ENCODE measurements at places on chromosomes 7 and 10. TPM values are rescaled to one million over a fixed set of nuclear protein-coding genes. Genes with fewer than 3 reads are reported as not detected.
A peak's percentile ranks its signal among the peaks of the same experiment; 100 is the strongest.

DNA sequence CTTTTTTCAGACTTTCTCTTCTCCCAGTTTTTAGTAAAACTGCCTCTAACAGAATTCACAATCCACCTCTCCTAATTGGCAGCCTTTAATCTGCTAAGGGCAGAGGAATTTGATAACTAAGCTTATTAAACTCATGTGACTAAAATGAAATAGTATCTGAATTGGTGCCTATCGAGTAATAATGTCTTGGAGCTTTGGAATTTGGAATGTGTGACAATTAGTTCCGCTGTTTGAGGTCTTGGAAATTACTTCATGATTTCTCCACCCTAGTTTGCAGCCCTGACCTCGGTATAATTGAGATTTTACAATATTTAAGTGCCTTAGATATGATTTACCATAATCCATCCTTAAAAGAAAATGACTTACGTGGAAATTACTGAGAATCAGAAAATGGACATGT is 190.4 kb upstream of the NEBL start:
- ATAC-seq = no peak

GRCh38 chr10:10193848-10194247 is 823.8 kb upstream of the CELF2 start:
- no peak for ATAC-seq

DNA sequence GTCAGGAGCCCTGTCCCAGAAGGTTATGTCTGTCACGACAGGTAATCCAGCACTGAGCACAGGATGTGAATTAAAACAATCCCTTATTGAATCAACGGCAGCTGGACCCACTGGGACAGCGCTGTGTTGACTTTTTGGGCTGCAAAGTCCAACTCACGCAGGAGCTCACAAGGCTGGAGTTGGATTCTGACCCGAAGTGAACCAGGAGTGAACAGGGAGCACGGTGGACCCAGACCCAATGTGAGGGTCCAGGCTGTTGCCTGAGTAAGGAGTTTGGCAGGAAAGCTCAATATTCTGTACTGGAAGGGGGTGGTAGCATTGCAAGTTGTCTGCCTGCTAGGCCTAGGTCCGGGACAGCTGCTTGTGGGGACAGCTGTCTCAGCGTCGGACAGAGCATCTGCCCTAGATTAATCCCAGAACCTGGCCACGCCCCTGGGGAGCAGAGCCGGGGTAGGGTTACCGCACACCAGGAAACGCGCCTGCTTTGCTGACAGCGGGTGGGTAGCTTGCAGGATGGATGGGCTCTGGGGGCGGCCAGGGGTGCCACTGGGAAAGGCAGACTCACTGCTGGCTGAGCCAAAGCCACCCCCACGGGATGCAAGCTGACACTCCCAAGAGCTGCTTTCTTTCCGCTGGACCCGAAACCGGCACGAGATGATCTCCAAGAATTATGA is 24.0 kb downstream of the COL26A1 start:
- no peak for ATAC-seq

DNA sequence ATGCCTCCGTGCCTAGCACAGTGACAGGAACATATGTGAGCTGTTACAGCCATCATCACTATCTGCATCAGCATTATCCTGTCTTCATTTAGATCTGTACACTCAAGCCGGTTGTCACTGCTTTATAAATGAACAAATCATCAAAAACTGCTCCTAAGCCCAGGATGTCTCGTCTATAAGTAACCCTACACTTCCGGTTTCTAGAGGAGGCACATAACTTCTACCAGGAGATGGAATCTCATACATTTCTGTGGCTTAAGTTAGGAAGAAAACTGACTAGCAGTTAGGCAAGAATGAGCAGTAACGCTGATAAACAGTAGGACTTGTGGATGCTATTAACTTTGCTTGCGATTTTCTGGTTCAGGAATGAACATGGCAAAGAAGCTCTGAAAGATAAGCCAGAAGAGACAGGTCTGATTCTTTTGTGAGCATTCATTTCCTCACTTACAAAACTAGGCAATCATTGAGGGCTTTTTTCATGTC is 1199.2 kb downstream of the SORCS3 start:
- ATAC-seq = no peak

The CUZD1 gene
- total RNA-seq = 0.24 TPM

DNA sequence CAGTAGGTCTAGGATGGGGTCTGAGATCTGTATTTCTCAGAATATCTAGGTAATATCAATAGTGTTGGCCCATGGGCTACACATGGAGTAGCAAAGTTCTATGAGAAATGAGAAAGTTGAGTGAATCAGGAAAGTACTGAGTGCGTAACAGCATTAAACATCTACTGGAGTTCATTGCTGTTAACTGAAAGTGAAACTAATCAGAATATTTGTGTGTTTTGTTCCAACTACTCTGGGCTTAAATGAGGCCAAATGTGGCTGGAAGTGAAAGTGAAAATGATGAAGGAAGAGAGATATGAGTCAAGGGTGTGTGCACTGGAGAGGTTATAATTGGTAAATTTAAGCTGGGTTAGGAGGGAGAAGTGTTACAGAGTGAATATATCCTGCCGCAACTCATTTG is 46.5 kb downstream of the TMEM106B start:
- ATAC-seq = peak; percentile 49

DNA sequence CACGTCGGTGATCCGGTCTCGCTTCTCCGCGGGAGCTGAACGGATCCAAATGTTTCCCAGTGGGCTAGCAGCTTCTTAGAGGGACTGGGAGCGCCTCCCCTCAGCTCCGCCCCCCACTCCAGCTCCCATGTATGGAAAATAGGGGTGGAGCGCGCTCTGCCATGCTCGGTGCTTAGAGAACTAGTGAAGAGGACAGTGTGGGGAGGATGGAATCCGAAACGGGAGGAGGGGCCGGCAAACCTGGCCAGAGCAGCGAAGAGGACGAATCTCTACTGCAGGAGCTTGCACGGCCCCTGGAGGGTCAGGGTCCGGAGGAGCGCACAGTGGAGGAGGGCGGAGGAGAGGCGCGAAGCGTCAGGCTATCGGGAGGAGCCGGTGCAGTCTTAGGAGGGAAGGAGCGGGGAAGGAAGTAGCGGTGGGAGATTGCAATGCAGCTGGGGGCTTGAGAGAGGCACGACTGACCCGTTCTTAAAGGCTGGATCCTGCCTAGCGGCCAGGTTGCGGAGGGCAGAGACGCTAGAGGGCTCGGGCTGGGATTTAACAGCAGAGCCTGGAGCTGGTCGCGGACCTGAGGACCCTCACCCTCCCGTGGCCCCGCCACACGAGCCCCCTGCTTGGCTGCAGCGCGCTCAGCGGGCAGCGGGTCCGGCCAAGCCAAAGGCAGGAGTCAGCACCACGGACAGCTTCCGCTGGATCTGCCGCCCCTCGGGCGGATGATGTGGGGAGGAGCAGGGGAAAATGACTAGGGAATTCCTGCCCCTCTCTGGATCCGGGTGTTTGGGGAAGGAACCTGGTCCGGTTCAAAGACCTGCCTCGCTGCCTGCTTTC is at the start of gene PRLHR:
Gene PRLHR, minus strand, starts transcription at position 51 of the 828 bp plus-strand sequence. CDS start 404 bp downstream, outside the sequence.
- ATAC-seq = peak; percentile 36

The TCAF2 gene
- total RNA-seq = 9.8 TPM

- ATAC-seq = no peak
Measured at GRCh38 chr10:95305606-95306317, 15.0 kb upstream of the PDLIM1 start.

The HOXA10 gene
- 1.1 TPM for total RNA-seq

- ATAC-seq = no peak
Measured at GRCh38 chr7:97844036-97844435, 28.2 kb downstream of the ASNS start.

- peak; percentile 77 for ATAC-seq
Measured at GRCh38 chr7:16431646-16432424, 10.5 kb upstream of the CRPPA start.

The FIGNL1 gene
- 15.9 TPM for total RNA-seq

DNA sequence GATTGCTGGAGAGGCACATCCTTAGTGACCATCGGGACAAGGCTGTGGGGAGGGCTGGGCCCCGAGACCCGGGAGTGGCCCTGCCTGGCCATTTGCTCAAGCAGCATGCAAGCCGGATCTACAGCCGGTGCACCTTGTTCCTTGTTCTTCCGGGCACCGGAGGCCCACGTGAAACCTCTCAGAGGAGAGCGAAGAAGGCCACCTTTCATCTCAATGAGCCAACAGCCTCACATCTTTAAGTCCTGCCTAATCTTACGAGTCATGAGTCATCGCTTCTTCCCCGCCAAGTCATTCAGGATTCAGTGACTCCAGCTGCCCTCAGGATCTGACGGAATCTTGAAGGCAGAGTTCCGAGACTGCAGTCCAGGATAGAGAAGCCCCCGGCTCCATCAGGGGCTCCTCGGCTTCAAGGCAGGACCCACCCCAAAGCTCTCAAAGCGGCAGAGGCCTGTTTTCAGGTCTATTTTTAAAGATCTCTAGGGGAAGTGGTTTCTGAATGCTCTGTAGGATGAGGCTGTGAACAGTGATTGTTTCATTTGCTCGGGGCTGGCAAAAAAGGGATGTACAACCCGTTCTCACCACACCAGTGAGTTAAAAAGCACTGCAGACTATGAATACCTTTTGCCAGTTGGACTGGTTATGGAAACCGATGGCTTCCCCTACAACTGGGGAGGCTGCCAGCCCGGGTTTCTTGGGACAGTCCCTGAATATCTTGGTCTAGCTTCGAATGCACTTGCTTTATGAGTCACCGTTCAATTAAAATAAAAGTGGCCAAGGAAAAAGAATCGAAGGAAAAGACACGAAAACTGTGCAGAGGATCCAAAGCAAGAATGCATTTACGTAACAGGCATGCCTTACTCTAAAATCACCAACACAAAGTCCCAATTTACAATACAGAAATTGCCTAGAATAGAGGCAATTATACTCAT is 57.2 kb upstream of the ECHDC3 start:
- ATAC-seq = peak; percentile 83

DNA sequence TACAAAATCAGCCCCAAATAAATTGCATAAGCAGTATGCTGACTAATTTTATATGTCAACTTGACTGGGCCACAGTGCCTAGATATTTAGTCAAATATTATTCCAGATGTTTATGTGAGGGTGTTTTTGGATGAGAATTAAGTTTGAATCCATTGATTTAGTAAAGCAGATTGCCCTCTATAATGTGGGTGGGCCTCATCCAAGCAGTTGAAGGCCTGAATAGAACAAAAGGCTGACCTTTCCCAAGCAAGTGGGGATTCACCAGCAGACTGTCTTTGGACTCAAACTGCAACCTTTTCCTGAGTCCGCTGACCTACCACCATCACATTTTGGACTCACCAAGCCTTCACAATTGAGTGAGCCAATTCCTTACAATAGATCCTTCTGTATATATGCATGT is 186.4 kb downstream of the ARHGAP12 start:
- no peak for ATAC-seq

DNA sequence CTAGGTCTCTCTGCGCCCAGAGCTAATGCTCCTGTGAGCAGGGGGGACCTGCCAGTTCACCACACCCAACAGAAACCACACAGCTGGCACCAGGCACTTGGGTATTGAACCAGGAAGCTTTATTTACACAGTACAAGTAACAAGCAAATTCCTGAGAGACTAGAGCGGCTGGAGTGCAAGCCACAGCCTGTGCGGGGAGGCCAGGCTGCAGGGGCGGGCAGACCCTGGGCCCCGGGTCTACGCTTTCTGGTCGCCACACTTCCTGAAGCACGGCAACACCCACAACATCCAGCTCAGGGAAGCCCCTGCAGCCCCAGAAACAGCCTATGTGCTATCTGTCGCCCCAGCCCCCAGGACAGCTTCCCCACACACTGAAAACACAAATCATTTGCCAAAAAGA is 125.0 kb downstream of the FAM53B start:
- peak; percentile 68 for ATAC-seq

The RABGEF1 gene
- total RNA-seq = 26.9 TPM

DNA sequence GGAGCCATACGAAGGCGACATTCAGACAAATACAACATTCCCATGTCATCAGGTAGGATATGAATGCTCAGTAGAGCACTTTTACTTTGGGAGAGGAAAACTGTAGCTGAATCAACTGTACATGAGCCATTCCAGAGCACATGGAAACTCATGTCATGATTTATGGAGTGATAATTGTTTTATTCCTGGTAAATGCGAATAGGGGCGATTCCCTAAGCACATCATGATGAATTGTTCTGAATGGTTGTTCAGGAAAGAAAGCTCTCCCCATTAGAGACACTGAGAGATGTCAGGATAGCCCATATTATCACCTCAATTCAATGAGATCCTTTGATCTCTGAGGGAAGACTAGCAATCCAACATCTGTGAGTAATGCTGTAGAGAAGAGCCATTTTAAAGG is 243.6 kb downstream of the FOXP2 start:
- no peak for ATAC-seq

The MPP7 gene
- total RNA-seq = 53.6 TPM

- no peak for ATAC-seq
Measured at GRCh38 chr10:98244586-98244985, 23.4 kb downstream of the LOXL4 start.

- no peak for ATAC-seq
Measured at GRCh38 chr7:5685205-5685604, 96.3 kb downstream of the RNF216 start.

DNA sequence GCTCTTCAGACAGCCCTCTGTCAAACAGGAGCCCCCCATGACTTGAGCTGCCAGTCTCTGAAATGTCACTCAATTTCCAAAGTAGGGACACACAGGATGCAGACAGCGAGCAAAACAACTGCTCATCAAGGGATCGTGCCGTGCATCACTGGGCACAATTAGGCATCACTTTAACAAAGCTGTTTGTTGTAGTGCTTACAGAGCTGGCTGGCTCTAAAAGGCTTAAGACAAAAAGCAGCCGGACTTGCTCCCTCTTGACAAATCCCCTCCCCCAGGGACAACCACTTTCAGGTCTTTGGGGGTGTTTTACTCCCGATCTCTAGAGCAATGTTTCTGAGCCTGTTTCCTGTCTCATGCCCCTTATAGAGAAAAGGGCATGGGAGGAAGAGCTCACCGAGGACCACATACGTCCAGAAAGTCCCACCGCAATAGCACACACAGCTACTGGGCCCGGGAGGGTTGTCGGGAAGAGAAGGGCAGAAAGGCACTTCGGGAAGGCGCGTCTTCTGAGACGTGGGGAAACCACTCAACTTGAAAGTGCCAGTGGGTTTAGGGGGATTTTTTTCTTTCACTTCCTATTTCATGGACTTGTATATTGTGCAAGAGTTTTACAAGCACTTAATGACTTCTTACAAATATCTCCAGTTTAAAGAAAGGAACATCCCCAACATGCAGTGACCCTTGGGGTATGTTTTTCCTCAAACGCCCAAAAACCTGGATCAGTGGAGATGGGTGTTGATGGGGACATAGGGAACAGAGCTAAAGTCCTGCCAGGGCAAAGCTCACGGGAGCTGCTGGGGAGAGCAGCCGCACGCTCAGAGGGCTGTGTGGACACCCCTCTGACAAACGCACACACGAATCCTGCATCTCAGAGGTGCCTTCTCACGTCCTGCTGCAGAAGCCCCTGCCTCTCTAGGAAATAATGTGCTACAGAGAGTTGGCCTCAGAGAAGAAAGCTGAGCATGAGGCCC is 27.1 kb downstream of the LRRC20 start:
- ATAC-seq = no peak

The SERPINE1 gene
- total RNA-seq = 5.3 TPM

DNA sequence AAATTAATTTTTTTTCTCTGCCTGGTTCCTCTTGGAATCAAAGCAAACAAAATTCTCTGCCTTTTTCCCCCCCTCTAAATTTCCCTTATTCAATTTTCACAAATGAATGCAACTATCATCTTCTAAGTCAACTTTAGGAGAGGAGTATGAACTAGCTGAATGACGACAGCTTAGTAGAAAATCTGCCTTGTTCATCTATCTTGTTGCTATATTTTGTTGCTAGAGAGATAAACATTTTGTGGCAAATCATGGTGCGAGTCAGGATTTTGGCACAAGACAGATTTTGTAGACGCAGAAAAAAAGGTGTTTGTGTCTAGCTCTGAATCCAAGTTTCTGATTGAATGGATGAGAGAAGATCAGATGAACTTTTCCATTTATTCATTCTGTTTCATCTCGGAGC is 81.0 kb upstream of the FZD8 start:
- no peak for ATAC-seq

The TRIM73 gene
- total RNA-seq = 0.92 TPM

The SSC4D gene
- total RNA-seq = 0.92 TPM
